ENCODE measurements at places on chromosomes 13 and 19.

- no peak for DNase-seq
Observed at GRCh38 chr13:30113551-30113950, 193.8 kb downstream of the KATNAL1 start.

DNA sequence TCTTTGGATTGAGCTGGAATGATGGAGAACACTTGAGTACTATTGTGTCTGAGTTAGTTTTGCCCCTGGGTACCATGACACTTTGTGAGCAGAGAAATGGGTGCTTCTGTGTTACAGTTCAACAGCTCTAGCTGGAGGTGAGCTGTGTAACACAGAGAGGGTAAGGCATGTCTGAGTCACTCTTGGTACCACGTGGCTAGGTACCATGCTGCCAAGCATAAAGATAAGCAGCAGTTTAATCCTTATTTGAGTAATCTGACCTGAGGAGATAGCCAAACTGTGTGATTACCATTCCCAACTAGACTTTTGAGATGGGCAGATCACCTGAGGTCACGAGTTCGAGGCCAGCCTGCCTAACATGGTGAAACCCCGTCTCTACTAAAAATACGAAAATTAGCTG is 122.0 kb downstream of the OLFM4 start:
- DNase-seq: no peak

- no peak for DNase-seq
Observed at GRCh38 chr13:35219021-35219420, 257.5 kb downstream of the MAB21L1 start.

DNA sequence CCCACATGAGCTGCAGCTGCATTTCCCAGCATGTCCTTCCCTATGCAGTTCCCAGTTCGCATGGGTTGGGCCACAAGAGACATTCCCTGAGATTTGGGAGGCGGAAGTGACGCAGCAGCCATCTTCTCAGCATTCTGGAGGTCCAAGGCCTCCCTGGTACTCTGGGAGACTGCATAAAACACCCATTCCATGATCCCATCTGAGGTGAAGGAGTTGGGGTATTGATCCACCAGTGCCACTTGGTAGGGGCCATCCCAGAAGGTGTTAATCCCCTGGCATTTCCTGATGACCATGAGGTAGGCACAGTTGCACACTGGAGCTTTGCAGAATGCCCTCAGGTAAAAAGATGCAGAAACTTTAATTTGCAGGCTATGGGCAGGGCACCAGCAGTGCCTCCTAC is 25.4 kb downstream of the POP4 start:
- DNase-seq: no peak

GRCh38 chr13:112345826-112346172 is 30.4 kb upstream of the SPACA7 start:
- DNase-seq: no peak

- DNase-seq: no peak
Observed at GRCh38 chr19:57720878-57721277, 6.5 kb downstream of the ZNF671 start.

GRCh38 chr13:25473864-25474263 is 102.1 kb downstream of the ATP8A2 start:
- no peak for DNase-seq

DNA sequence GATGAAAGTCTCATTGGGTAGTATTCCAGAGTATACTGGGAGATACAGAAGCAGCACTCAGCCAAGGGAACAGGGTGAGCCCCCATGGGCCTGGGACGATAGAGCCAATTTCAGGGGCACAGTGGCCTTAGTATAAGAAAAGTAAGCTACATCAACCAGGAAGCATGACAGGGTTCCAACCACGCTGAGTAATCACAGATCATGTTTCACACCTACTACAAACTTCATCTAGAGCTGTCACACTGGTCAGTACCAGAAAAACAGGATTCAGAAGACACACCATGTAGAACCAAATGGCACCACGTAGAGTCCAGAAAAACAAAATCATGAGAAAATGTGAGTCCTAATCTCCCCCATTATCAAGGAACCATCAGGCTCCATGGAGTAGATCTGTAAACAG is 1292.4 kb upstream of the MIR17HG start:
- no peak for DNase-seq

DNA sequence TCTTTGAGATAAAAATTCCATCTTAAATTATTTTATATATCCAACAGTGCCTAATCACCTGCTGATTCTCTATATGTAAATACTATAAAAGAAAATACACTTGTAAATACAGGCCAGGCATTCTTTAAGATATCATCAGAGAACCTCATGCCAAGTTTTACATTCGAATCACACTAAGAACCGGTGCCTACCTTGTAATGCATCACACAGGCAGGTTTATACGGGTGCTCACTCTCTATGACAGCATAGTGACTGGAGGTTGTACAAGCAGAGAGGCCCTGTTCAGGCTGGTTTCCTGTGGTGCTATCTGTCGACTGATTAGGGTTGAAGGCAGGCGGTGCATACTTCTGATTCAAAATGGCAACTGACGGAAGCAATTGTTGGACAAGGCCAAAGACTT is 141.3 kb upstream of the FBXL3 start:
- DNase-seq: no peak

GRCh38 chr19:32688311-32688710 is 3.3 kb upstream of the NUDT19 start:
- DNase-seq: no peak

- no peak for DNase-seq
Observed at GRCh38 chr13:74560325-74560724, 426.1 kb upstream of the KLF12 start.

- DNase-seq: no peak
Observed at GRCh38 chr19:13133241-13133870, 15.3 kb downstream of the NACC1 start.

Measured in esophagus squamous epithelium (tissue), 5 donors.